ENCODE measurements at places on chromosomes 6 and 20. TPM values are rescaled to one million over a fixed set of nuclear protein-coding genes. Genes with fewer than 3 reads are reported as not detected.

- peaks cover 33% of the 10 kb centered on the region for H3K4me1 ChIP-seq
- no peak overlapping the region for H3K4me3 ChIP-seq
- H3K27me3 ChIP-seq = peaks cover 69% of the 10 kb centered on the region
Observed at GRCh38 chr20:38730989-38731737, 6.9 kb downstream of the SLC32A1 start.

- no peaks in the 10 kb centered on the region for H3K27me3 ChIP-seq
- H3K27ac ChIP-seq = no peak overlapping the region
- no peaks in the 10 kb centered on the region for H3K4me1 ChIP-seq
- no peak for DNase-seq
- no peak overlapping the region for H3K4me3 ChIP-seq
Observed at GRCh38 chr6:56026455-56027180, 151.2 kb upstream of the BMP5 start.

GRCh38 chr20:44901974-44902373, 7.9 kb upstream of the PABPC1L start:
- H3K4me3 ChIP-seq = no peak overlapping the region
- H3K27me3 ChIP-seq = no peaks in the 10 kb centered on the region
- no peaks in the 10 kb centered on the region for H3K4me1 ChIP-seq
- no peak overlapping the region for H3K27ac ChIP-seq
- H3K36me3 ChIP-seq = peaks cover 60% of the 10 kb centered on the region

SLA2 gene
- 21.5 TPM for total RNA-seq

C6orf132 gene
- 0.71 TPM for total RNA-seq

DNA sequence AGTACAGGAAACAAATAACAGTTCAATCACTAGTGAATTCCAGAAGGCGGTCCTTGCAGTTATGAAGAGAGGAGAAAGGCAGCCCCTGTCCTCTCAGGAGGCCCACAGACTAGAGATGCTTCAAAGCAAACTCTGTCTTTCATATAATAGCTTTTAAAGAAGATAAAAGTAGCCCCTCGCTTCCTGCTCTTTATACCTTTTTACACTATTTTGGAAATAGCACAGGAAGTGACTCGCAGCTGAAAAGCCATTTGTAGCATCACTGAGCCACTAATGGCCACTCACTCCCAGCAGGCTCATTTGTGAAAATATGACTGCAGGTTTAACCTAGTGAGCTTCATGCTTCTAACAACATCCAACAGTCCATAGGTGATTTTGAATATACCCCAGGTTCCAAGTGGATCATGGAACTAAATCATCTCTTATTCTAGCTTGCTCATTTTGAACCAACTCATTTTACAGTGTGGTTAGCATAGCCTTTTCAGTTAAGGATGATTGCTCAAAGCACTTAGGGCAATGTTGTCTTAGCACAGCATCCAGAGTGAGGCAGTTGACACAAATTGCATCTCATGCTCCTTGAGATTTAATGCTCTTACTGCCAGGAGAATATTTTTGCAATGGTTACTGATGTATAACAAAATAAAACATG, 136.0 kb upstream of the NRSN1 start:
- H3K4me1 ChIP-seq = no peaks in the 10 kb centered on the region
- no peaks in the 10 kb centered on the region for H3K36me3 ChIP-seq
- no peak overlapping the region for H3K4me3 ChIP-seq
- H3K27me3 ChIP-seq = no peaks in the 10 kb centered on the region
- no peak overlapping the region for H3K27ac ChIP-seq

DNA sequence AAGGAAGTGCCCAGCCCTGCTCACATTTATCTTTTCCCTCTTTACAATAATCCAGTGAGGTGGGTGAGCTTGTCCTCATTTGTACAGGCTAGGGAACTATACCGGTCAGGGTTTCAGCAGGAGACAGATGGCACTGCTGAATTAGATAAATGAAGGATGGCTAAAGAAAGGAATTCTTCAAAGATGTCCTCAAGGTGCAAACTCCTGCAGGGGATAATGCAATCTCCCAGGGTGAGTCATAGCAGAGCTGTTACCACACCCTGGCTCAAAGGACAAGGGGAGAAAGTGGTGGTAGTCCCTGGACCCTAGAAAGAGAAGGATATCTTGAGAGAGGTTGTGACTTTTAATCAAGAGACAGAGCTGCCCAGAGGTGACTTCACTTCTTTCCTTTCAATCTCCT, 66.7 kb downstream of the RFPL4B start:
- H3K4me1 ChIP-seq = no peaks in the 10 kb centered on the region
- H3K27me3 ChIP-seq = no peaks in the 10 kb centered on the region
- no peak overlapping the region for H3K27ac ChIP-seq
- DNase-seq = no peak

GRCh38 chr6:15938107-15938506, 190.8 kb upstream of the MYLIP start:
- H3K27ac ChIP-seq = no peak overlapping the region
- no peaks in the 10 kb centered on the region for H3K4me1 ChIP-seq
- no peaks in the 10 kb centered on the region for H3K36me3 ChIP-seq
- no peaks in the 10 kb centered on the region for H3K27me3 ChIP-seq
- no peak overlapping the region for H3K4me3 ChIP-seq
- no peak for DNase-seq

DNA sequence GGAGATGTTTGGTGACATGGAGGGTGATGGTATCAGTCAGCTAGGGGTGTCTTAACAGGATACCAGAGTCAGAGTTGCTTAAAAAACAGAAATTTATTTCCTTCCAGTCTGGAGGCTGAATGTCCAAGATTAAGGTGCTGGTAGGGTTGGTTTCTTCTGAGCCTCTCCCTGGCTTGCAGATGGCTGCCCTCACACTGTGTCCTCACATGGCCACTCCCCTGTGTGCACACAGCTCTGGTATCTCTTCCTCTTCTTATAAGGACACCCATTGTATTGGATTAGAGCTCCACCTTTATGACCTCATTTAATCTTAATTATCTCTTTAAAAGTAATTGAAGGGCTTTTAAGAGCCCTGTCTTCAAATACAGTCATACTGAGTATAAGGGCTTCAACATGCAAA, 431.8 kb upstream of the MMS22L start:
- no peaks in the 10 kb centered on the region for H3K4me1 ChIP-seq
- H3K27me3 ChIP-seq = no peaks in the 10 kb centered on the region
- no peak for DNase-seq
- H3K27ac ChIP-seq = no peak overlapping the region

FOXS1 gene
- total RNA-seq = 4.7 TPM

DNA sequence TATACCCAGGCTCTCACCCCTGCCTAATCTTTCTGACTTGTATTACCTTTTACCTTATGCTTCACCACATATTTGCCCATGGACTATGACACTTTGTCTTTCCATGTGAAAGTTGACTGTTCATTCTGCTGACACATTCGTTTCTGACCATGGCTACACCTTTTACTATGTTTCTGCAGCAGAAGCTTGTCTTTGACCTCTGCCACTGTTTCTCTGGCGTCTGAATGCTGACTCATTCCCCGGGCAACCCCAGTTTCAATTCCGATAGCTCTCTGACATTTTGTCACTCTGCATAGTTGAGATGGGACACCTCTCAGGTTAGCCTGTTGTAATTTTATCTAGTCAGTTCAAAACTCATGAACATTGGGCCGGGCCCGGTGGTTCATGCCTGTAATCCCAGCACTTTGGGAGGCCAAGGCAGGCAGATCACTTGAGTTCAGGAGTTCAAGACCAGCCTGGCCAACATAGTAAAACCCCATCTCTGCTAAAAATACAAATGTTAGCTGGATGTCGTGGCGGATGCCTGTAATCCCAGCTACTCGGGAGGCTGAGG, 50.7 kb downstream of the SLC26A8 start:
- no peak for DNase-seq
- H3K27me3 ChIP-seq = no peaks in the 10 kb centered on the region
- H3K4me3 ChIP-seq = no peak overlapping the region
- H3K4me1 ChIP-seq = no peaks in the 10 kb centered on the region
- no peak overlapping the region for H3K27ac ChIP-seq
- no peaks in the 10 kb centered on the region for H3K36me3 ChIP-seq

DNA sequence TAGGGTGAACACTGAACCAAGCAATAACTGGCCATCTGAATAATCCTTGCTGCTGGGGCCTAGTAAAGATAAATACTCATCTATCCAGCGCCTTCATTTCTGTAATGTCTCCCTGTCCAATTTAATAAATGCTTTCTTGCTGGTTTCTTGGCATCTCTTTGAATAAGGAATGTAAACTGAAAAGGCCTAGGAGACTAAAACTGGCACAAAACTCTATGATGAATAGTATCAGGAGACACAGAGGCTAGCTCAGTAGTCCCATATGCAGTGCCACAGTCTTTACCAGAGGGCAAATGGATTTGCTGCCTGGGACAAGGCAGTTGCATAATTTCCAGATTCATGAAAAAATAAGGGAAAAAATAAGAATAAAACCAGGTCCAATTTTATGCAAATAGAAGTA, 324.4 kb downstream of the CENPW start:
- H3K36me3 ChIP-seq = no peaks in the 10 kb centered on the region
- no peak overlapping the region for H3K4me3 ChIP-seq
- no peaks in the 10 kb centered on the region for H3K27me3 ChIP-seq
- H3K4me1 ChIP-seq = no peaks in the 10 kb centered on the region
- no peak overlapping the region for H3K27ac ChIP-seq
- no peak for DNase-seq

DNA sequence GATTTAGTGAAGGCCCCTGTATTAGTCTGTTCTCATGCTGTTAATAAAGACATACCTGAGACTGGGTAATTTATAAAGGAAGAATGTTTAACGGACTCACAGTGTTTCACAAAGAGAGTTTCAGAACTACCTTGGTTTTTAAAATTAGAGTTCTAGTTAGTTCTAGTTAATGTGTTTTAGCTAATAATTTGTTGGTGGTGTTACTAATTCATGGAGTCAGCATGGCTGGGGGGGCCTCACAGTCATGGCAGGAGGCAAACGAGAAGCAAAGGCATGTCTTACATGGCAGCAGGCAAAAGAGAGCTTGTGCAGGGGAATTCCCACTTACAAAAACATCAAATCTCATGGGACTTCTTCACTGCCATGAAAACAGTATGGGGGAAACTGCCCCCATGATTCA, 12.0 kb upstream of the SLC17A3 start:
- H3K4me1 ChIP-seq = no peaks in the 10 kb centered on the region
- H3K27ac ChIP-seq = no peak overlapping the region
- H3K27me3 ChIP-seq = peaks cover 4% of the 10 kb centered on the region
- no peak for DNase-seq

DNA sequence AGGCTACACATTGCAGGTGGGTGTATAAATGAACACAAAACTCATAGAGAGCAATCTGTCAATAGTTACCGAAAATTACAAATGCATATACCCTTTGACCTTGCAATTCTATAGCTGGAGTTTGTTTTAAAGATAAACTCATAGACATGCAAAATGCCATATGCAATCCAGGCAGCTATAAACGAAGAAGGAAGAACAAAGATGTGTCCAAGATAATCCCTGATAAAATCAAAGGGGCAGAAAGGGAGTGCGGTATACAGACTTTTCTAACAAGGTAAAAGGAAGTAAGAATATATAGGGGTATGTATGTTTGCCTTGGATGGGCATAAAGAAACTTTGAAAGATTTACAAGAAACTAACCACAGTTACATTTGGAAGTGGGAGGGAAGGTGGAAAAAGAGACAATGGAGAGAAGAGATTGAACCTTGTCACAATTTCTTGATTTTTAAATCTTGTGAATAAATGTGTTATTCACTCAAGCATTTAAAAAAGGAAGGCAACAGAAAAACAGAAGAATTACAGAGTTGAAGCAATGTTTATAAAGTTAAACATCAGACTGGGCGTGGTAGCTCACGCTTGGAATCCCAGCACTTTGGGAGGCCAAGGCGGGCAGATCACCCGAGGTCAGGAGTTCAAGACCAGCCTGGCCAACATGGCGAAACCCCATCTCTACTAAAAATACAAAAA, 29.9 kb downstream of the FAM8A1 start:
- H3K36me3 ChIP-seq = peaks cover 11% of the 10 kb centered on the region
- no peak overlapping the region for H3K27ac ChIP-seq
- no peak for DNase-seq
- H3K4me3 ChIP-seq = no peak overlapping the region
- H3K4me1 ChIP-seq = peaks cover 17% of the 10 kb centered on the region

ERMARD gene
- total RNA-seq = 25.4 TPM

GRCh38 chr6:27332692-27333641, 20.9 kb upstream of the POM121L2 start:
- no peak overlapping the region for H3K27ac ChIP-seq
- no peaks in the 10 kb centered on the region for H3K36me3 ChIP-seq
- peak overlapping the region; percentile 1 for H3K4me3 ChIP-seq
- H3K27me3 ChIP-seq = peaks cover 3% of the 10 kb centered on the region
- no peaks in the 10 kb centered on the region for H3K4me1 ChIP-seq

GRCh38 chr6:142302421-142303175, 791 bp downstream of the ADGRG6 start:
- peak overlapping the region; percentile 52 for H3K4me3 ChIP-seq
- no peak overlapping the region for H3K27ac ChIP-seq
- no peaks in the 10 kb centered on the region for H3K36me3 ChIP-seq
- H3K27me3 ChIP-seq = peaks cover 5% of the 10 kb centered on the region
- peaks cover 4% of the 10 kb centered on the region for H3K4me1 ChIP-seq
- no peak for DNase-seq

DNA sequence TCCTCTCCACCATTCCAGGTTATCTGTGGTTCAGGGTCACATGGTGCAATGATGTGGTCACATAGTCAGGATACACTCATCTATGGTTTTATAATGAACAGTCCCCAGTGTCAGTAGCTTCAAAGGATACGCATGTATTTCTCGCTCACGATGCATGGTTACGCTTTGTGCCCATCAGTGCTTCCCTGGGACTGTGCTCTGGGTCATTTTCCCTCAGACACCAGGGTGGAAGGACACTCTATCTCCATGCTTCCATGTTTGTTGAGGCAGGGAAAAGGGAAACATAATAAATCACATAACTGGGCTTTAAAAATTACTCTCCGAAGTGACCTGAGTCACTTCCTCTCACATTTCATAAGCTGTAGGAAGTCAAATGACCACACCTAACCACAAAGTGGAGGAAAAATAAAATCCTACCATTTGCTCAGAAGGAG, 394.8 kb upstream of the NOX3 start:
- no peak for DNase-seq
- no peaks in the 10 kb centered on the region for H3K27me3 ChIP-seq
- no peaks in the 10 kb centered on the region for H3K36me3 ChIP-seq
- no peak overlapping the region for H3K27ac ChIP-seq
- no peak overlapping the region for H3K4me3 ChIP-seq
- no peaks in the 10 kb centered on the region for H3K4me1 ChIP-seq

DNA sequence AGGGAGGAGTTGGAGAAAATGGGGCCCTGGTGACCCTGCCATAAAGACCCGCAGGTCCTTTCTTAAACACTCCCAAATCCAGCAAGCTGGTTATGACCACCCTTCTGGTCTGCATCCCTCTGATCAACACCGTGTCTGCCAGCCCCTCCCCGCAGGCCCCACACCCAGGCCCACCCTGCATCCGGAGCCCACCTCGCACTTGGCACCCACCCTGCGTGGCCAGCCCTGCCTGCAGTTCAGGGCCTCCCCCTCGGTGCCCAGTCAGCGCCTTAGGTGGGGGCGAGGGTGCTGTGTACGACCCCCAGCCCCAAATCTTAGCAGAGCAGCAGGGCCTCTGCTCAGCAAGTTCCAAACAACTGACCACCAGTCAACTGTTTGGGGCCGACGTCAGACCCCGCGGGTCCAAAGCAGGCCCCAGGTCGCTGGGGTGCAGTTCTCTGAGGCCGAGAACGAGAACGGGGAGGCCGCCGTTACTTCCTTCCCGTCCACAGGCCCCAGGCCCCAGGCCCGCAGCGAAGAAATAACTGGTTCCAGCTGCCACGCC, 1.2 kb downstream of the ACSS1 start:
- no peak for DNase-seq
- H3K27ac ChIP-seq = peak overlapping the region; percentile 98

- H3K4me1 ChIP-seq = no peaks in the 10 kb centered on the region
- no peak overlapping the region for H3K4me3 ChIP-seq
- no peak for DNase-seq
- no peak overlapping the region for H3K27ac ChIP-seq
- no peaks in the 10 kb centered on the region for H3K27me3 ChIP-seq
Observed at GRCh38 chr6:120468486-120468885, 865.8 kb downstream of the TBC1D32 start.
